Dermis microvascular lymphatic vessel endothelial cell (primary cell): ENCODE measurements at places on chromosomes 13 and 19.

DNA sequence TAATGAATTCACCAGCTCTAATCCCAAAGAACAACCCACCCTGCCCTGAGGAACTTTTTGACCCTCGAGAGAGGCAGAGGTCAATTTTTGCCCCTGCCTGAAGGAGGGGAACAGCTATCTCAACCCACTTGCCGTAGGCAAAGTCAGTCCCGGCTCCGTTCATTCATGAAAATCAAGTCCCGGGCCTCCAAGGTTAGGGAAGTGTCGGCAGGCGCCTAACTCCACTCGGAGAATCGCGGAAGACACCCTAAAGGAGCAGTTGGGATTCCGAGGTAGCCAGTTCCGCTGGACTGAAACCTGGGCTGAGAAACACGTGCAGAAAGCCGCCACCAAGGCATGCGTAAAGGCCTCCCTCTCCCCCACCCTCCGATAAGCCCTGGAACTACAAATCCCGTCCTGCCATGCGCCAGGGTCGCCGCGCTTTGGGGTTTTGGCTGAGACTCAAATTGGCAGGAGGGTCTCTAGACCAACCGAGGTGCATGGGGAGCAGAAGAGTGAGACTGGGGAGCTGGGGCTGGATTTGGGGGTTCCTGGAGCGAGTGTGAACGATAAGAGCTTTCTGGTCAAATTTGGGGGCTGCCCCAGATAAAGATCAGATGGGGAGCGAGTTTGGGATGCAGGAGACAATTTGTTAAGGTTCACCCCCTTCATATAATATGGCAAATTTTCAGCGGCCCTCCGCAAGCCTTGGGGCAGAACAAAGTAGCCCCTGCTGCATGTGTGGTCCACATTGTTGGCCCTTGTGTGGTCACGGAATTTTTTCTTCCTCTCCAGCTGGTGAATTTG, at the start of gene TNPO2:
TNPO2 (minus strand) TSS at position 292 of the 786 bp plus-strand sequence. CDS start 2,955 bp downstream, outside the sequence.
- DNase-seq: peak; percentile 73

GRCh38 chr13:112643759-112644459, 45.9 kb upstream of the ATP11A start:
- DNase-seq: peak; percentile 50

DNA sequence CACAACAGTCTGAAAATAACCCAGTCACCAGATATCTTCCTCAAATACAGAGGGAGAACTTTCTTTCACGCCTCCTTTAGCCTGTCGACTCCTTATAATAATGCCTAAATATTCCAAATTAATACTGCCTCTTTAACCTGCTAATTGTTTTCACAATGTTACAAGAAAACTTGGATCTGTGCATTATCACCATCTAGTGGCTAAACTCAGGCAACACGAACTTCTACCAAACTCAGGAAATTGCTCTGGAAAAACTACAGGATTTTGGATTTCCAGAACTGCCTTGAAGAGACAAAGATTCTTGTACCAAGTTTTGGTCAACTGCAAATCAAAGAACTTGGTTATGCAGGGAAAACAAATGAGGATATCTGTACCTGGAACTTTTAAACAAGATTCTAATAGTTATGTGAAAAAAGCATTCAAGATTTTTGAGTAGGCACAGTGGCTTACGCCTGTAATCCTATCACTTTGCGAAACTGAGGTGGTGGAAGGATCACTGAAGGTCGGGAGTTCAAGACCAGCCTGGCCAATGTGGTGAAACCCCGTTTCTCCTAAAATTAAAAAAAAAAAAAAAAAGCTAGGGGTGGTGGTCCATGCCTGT, 10.8 kb downstream of the CLN5 start:
- peak; percentile 32 for DNase-seq

- no peak for DNase-seq
Measured at GRCh38 chr19:55690109-55690768, 15.2 kb downstream of the EPN1 start.

DNA sequence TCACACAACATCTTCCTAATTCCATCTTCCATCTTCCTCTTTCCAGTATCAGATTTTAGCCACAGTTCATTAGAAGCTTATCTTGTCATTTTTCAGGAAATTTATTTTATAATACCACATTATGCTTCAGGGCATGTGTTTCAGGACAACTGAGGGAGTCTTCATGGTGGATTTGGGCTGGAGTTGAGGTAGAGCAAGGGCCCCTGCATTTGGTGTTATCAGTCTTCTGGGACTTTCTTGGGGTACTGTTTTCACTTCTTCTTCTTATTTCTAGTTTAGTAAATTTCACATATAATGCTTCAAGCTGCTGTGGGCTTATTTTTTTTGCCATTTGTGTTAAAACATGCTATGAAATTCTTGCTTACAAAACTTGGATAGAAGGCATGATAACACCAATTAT, 188.7 kb downstream of the LHFPL6 start:
- DNase-seq: no peak

DNA sequence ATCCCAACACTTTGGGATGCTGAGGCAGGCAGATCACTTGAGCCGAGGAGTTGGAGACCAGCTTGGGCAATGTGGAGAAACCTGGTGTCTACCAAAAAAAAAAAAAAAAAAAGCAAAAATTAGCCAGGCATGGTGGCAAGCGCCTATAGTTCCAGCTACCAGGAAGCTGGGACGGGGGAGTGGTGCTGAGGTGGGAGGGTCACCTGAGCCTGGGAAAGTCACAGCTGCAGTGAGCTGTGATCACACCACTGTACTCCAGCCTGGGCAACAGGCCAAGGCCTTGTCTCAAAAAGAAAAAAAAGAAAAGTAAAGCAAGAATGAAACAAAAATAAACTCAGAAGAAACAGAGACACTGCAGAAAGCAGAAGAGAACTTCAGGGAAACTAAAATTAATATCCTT, 31.6 kb downstream of the MTRF1 start:
- DNase-seq: peak; percentile 47

DNA sequence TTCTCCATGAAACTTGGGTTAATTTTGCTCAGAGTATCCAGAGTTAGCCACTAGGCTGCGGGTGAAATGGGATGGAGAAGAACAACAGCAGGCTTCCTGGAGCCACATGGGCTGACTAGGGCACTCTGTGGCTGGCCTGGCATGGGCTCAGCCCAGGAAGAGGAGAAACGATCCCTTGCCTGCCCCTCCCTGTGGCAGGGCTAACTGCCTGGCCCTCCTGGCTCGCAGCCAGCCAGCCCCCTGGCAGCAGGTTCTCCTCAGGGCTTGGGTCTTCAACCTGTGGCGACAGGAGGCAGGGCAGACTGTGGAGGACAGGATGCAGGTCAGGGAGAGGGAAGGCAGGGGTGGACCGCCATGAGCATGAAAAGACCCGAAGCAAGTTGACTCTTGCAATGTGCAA, 78.7 kb upstream of the GPR183 start:
- DNase-seq: no peak

DNA sequence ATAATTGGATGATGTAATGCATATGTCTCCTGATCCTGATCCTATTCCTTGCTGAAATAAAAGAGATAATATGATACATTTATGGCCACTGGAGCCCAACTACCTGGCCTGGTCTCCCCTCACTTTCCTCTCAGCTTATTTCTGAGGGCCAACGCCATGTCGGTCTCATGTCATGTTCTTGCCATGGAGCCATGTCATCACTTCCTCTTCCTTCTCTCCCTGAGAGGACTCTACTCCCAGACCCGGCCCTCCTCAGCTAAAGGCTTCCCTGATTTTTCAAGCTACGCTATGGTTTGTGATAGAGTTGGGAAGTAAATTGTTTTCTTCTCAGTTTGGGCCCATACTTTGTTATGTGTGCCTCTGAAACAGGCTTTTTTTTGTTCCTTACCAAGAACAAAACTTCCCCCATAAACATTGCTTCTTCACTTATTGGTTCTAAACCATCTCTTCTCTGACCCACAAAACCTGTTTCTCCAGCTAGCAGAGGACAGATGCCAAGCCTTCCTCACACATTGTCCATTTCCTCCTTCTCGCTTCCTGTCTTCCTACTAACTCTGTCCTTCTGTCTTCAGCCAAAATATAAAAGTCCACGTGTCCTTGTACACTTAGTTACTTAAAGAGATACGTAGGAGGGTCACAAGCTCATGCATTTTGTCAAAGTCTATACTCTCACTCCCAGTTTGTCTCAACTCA, 319.9 kb upstream of the DACH1 start:
- no peak for DNase-seq

- no peak for DNase-seq
Measured at GRCh38 chr13:99123101-99124045, 77.3 kb upstream of the UBAC2 start.

DNA sequence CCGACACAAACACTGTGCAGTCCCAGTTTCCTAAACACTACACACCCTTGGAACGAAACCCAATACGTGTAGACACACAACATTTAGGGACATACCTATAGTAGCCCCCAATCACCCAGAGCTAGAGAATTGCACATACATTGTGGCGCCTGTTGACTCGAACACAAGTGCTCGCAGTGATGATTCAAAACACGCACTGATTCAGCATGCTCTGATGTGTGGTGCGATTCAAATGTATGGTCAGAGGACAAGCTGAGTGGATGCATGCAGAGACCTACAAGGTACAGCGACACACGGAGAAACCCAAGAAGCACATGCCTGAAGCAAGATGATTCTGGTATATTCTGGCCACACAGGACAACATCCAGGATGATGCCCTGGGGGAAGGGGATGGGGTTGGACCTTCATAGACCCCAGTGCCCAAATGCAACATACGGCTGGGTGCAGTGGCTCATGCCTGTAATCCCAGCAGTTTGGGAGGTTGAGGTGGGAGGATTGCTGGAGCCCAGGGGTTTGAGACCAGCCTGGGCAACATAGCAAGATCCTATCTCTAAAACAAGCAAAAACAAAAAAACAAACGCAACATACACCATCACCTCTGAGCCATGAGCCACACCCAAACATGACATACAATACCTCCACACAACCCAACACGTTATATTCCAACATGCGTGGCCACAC, 997 bp upstream of the KCNN4 start:
- no peak for DNase-seq

DNA sequence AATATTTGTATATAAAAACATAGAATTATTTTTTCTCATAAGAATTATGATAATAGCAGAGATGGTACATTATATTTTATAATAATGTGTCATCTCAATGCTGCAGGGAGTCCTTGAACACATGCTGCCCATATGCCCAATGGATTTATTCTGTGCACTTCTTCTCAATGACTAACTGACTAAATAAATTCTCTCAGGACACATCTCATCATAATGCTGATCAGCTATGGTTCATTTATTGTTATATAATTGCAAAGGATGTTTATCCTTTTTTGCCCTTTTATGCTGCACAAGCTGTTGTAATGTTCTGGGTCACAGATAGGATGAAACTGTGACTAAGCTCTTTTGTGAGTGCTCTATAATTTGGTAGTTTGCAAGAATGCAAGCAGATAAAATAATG, 1273.3 kb upstream of the ATXN8OS start:
- no peak for DNase-seq

- DNase-seq: peak; percentile 94
Measured at GRCh38 chr13:99320693-99321481, 13.7 kb upstream of the GPR183 start.

- DNase-seq: no peak
Measured at GRCh38 chr19:5035105-5035761, 66.3 kb downstream of the KDM4B start.

DNA sequence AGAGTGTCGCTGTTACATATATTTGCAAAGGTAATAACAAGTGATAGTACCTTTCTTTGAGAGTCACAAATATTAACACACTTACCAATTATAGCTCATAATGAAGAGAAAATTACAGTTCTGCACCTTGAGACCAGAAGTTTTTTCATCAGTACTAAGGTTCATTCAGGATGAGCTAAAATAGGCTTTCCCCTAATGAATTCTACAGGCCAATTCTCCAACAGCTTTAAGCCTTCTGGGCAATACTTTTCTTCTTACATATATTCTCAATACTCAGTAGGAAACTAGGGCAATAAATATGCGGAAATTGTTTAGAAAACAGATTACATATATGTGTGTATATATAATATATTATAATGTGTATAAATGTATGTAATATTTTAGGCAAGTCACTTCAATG, 2672.8 kb upstream of the PCDH20 start:
- DNase-seq: no peak
